Ovary (tissue), 10 donors: ENCODE measurements at places on chromosomes 1 and 21. TPM values are rescaled to one million over a fixed set of nuclear protein-coding genes. Genes with fewer than 3 reads are reported as not detected.

CBR3 gene
- 6.7 TPM for total RNA-seq

C2CD4D gene
- total RNA-seq = 0.24 TPM

STRIP1 gene
- 35.7 TPM for total RNA-seq

HSD3B1 gene
- total RNA-seq = not detected

AADACL4 gene
- total RNA-seq = not detected

ELF3 gene
- 1,154 TPM for total RNA-seq

COL16A1 gene
- total RNA-seq = 192 TPM

TMEM35B gene
- total RNA-seq = 27.4 TPM

SERTAD4 gene
- total RNA-seq = 2.1 TPM

PPIAL4G gene
- not detected for total RNA-seq

FAM72C gene
- total RNA-seq = 0.46 TPM

NCF2 gene
- 3.2 TPM for total RNA-seq

CDC42 gene
- 200 TPM for total RNA-seq

KIAA1614 gene
- total RNA-seq = 12.3 TPM
